COLO829 (cell line): ENCODE measurements at places on chromosomes 4 and X.

DNA sequence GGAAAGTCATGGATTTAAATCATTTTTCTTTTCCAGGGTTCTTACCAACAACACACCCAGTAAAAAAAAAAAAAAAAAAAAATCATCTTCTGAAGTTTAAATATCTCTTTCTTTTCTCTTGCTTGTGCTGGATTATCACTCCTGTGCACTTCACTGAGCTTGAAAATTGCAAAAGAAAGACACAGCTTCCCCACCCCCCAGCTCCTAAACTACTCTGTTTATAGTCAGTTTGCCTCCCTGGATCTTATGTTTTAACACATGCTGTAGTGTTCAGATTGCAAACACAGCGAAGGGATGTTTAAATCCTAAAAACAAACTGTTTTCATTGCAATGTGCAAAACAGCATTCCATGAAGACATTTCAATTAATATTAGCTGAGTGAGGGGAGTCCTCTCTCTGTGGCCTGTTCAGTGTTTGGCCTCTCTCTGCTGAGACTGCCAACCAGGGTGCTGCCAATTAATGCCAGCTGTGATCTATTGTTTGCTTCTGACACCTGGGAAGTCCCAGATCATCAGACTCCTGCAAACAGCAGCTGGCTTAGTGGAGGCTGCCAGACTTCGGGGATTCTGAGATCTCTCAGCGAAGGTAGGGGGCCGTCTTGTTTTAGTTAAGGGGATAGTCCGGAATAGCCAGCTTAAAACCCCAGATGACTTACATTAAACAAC is 171.1 kb upstream of the PITX2 start:
- no peak for DNase-seq

GRCh38 chrX:139049465-139049864 is 337.9 kb upstream of the FGF13 start:
- no peak for DNase-seq

DNA sequence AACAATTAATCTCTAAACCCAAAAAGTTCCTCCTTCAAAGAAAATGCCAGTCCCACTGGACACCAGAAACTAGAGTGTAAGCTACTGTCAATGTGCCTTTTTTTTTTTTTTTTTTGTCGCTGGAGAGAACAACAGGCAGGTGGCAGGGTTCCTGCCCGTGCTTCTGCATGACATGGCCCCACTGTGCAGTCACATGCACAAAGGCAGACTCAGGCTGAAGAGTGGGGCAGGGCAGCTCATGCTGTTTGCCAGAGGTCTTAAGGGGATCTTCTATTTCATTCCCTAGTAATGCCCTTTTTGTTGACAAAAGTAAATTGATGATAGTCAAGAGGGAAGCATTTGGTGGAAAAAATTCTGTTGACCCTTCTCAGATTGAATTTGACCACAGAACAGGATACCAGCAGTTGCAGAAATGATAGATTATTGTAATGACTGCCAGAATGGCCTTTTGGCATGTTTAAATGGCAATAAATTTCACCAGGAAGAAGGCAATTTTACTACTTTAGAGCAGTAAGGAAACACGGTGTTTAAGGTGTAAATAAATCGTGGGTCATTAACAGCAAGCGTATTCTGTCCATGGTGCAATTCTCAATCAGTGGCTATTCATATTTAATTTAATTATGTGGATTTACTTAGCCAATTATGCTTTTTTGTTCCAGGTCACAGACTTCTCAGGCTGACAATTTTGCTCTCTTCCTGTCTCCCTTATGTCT is 80.9 kb downstream of the NKX6-1 start:
- no peak for DNase-seq

GRCh38 chr4:12110627-12111026 is 681.9 kb upstream of the HS3ST1 start:
- DNase-seq, result no peak

DNA sequence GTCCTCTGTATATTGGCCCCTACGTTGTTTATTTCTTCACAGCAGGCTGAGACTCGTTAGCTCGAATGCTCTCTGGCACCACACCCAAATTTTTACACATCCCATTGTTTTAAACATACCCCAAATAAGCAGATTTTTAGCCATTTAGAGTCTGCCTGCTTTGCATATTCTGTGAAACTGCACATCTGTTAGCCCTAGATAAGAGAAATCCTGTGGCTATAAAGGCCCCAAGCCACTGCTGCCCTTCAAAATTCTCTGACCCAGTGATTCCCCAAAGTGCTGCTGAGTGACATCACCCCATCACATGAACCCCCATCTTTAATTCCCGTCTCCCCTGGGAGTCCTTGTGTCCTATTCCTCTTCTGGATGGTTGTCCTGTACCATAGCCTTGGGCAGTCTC is 20.8 kb downstream of the TEX13C start:
- DNase-seq, result no peak

GRCh38 chr4:154559494-154560418 is 3.1 kb upstream of the FGB start:
- peak; percentile 85 for DNase-seq

DNA sequence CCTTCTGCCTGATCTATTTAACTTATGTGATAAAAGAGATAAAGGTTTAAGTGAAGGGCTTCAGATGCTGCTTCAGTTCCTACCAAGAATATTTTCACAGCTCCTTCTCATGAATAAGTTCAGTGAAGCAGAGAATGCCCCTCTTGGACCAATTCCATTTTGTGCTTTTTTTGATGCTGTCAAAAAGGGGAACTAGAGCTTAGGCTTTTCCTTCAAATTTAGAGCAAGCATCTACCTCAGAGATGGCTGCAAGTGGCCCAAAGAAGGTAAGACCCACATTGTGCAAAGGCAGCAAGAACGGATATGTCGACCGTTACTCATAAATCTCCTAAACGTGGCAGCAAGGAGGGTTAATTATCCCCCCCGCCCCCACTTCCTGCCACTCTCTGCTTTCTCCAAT is 4.5 kb downstream of the CHRDL1 start:
- no peak for DNase-seq
